ENCODE measurements at places on chromosomes 3 and 15. TPM values are rescaled to one million over a fixed set of nuclear protein-coding genes. Genes with fewer than 3 reads are reported as not detected.

GRCh38 chr3:147237991-147238390 lies 168.4 kb downstream of the ZIC4 start:
- no peak for DNase-seq

The PYGO1 gene
- not detected for total RNA-seq

DNA sequence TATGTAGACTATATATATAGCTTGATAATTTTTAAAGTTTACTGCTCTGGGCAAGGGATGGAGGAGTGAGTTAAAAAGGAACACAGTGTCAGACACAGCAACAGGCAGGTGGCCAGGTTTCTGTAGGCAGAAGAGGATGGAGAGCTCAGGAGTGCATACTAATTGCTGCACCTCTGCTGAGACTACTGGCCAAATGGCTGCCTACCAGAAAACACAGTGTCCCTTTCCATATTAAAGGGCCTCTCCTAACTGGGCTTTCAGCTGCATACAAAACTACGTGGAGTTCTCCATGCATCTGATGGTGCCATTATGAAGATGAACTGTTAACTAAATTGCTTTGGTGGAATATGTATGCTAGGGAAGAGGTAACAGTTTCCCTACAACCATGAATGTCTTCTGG lies 1.8 kb downstream of the ATP13A4 start:
- no peak for DNase-seq

- no peak for DNase-seq
These were observed 245.4 kb downstream of the LRRN1 start for GRCh38 chr3:4044619-4045018.

The BBX gene
- 42.9 TPM for total RNA-seq

The ARMC8 gene
- total RNA-seq, result 39.0 TPM

The SLC6A11 gene
- total RNA-seq, result not detected

DNA sequence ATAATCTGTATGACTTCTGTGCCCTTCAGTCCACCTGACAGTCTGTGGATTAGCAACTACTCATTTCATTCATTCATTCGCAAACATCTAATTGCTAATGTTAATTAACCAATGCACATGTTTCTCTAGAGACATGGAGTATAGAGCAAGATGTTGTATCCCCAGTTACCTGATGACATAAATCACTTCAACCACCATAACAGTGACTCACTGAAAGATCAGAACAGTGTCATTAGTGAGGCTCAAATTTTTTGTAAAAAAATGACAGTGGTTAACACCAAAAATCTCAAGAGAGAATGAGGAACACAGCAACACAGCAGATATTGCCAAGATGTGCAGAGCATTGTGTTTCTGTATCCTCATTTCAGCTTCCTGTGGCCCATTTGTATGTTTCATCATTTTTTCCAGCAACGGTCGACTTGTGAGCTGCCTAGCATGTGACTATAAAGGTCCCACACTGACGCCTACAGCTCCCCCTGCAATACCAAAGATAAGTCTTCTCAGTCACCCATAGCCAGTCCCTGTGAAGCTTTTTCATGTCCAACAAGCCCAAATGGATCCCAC lies 3.7 kb upstream of the PLD1 start:
- no peak for DNase-seq

DNA sequence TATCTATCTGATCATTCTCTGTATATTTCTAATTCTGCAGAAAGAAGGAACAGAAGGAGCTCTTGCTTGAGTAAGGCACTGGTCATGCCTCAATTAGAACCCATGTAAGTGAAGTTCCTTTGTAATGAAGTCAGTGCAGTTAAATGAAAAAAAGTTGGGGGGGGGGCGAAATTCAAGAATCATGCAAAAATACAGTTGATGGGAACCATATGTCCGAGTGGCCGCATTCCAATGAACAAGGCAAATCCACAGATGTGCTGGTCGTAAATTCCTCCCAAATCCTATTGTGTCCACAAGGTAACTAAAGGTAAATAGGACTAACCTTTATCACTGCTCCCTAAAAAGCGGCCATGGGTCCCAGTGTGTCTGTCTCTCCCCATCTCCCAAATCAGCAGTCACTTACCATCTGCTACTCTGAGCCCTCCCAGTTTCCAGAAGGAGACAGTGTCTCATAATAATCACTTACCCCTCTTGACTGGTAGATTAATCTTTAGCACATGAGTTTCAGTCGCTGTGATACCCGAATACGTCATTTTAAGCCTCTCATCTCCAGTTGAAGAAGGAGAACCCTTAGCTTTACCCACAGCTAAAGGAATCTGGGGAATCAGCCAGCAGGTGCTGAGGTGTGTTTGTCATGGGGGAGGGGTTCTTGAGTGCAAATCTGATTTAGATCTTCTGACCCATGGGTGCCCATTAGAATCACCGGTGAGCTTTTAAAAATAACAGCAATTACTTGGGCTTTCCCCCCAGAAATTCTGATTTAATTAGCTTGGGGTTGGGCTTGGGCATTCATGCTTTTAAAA lies 56.3 kb upstream of the EPHB3 start:
- no peak for DNase-seq

The CHRNA7 gene
- not detected for total RNA-seq

The SAMD7 gene
- not detected for total RNA-seq

DNA sequence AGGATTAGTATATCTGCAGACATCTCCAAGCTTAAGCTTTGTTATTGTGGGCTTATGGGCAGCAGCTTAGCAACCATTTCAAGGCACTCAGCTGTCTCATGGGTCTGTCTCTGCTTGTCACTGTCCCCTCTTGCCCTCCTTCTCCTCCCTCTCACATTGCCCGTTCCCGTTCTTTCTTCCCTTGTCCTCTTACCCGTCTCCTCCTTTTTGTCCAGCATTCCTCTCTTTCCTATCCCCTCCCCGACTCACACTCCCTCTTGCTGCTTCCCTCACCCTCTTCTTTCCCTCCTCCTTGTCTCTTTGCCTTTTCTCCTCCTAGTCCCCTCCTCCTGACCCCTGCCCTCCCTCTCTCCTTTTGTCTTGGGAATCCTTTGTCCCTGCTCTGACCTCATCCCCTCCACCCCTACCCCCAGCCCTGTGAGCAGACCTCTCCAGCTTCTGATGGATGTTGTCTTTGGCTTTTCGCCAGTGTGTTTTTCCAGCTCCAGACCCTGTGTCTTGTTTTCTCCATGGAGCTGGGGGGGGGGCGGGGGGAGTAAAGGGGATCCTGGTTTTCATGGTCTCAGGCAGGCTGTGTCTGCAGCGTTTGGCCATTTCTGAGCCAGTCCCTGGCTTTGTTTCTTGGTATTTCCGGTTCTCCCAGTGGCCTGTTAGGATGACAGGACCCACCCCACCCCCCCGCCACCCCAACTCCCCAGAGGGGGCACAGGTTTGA lies 47.9 kb upstream of the TRAK1 start:
- DNase-seq, result no peak

DNA sequence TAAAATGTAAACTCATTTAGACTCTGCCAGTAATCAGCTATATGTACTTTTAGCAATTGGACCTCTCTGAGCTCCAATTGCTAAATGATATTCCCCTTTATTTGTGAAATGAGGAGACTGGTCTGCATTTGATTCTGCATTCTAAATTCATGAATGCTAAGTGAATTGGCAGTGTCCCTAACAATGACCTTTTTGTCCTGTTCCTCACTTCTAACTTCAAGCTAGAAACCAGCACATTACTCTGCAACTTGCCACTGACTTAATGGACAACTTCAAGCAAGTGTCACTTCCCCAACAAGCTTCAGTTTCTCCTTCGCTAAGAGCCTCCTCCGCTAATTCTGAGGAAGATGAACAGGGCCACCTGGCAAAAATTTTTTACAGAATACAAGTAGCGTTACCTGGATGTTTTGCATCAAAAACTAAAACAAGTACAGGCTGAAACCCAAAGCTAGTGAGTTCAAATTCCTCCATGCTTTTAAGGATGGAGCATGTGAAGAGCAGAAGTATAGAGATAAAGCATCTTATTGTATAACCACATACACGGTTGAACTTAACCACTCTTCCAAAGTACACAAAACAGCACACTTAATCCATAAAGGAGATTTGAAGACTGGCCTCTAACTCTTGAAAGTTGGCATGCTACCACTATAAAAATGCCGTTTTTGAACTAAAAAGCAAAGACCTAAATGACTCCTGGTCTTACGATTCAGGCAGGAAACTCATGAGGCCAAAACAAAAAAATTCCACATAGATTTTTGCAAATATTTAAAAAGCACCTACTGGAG lies 207.6 kb downstream of the MAGI1 start:
- no peak for DNase-seq

- no peak for DNase-seq
These were observed 246.9 kb upstream of the LRTM1 start for GRCh38 chr3:55174747-55175146.

The PCSK6 gene
- 0.61 TPM for total RNA-seq

GRCh38 chr15:60509470-60509869 lies 30.5 kb upstream of the ICE2 start:
- DNase-seq, result no peak

- no peak for DNase-seq
These were observed 72.3 kb downstream of the ZNF609 start for GRCh38 chr15:64532521-64533315.

DNA sequence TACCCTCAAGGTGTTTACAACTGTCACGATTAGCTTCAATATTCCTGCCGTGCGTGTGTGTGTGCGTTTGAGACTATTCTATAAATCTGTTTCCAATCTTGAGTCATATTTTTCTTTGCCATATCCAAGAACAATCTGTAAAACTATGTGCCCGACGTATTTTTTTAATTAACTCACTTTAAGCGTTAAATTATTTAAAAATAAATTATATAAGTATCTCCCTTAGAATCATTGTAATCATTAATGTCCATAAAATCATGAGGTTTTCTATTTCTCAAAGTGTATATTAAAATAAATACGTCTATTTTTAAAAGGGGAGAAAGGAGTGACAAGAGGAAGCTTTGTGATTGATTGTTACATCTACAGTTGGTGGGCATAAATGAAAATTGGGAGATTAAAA lies 2.9 kb downstream of the SETMAR start:
- DNase-seq, result no peak

The ADGRG7 gene
- not detected for total RNA-seq

DNA sequence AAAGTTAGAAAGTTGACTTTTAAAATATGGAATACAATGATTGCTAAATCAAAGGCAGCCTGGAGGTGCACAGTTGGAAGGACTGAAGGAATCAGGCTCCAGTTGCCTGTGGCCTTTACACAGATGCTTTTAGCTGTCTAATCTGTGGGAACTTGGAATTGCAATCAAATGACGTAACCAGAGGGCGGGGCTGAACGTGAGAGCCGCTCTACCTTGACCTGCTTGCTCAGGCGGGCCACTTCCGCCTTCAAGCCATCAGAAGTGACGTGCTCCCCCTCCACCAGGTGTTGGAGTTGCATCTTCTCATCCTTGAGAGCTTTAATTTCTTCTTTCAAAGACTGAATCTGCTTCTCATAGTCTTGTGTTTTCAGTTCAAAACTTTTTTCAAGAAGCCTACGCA lies 37.7 kb upstream of the GNB5 start:
- no peak for DNase-seq
